ENCODE measurements at places on chromosomes 5 and 9.

DNA sequence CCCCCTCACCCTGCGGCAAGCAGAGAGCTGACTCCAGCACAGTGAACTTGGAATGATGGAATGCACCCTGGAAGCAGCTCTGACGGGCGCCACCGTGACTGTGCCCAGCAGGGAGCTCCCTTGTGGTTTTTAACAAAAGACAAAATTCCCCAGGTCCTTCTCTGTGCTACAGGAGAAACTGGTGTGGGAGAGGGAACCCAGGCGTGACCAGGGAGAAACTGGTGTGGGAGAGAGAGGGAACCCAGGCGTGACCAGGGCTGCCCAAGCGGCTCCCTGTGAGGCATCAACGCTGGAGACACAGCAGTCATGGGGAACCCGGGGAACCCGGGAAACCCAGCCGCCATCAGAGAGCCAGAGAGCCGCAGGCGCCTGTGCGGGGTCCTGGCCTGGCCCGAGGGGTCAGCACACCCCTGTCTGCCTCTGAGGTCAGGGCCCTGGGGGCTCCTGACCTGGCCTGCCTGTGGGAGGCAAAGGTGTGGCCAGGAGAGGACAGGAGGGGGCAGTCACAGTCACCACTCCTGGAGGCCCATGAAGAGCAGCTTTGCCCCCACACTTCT, 3.1 kb upstream of the AHRR start:
- DNase-seq, result no peak

GRCh38 chr5:15009420-15009819, 137.8 kb upstream of the ANKH start:
- DNase-seq, result peak; percentile 92

DNA sequence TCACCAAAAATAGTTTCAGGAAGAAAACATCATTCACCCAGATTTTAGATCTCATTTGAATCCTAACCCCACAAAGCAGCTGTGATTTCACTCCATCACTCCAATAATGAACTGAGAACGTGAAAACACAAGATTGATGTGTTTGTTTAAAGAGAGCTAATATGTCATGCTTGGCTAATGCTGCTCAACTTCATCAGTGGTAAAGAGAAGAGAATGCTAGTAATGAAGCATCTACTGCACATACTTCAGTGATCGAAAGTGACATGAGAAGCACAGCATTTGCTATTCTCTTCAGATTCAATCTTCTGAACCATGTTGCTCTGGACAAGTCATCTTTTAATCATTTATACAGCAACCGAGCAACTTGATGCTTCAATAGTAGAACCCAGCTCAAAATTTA, 874.7 kb downstream of the EFNA5 start:
- DNase-seq, result no peak

DNA sequence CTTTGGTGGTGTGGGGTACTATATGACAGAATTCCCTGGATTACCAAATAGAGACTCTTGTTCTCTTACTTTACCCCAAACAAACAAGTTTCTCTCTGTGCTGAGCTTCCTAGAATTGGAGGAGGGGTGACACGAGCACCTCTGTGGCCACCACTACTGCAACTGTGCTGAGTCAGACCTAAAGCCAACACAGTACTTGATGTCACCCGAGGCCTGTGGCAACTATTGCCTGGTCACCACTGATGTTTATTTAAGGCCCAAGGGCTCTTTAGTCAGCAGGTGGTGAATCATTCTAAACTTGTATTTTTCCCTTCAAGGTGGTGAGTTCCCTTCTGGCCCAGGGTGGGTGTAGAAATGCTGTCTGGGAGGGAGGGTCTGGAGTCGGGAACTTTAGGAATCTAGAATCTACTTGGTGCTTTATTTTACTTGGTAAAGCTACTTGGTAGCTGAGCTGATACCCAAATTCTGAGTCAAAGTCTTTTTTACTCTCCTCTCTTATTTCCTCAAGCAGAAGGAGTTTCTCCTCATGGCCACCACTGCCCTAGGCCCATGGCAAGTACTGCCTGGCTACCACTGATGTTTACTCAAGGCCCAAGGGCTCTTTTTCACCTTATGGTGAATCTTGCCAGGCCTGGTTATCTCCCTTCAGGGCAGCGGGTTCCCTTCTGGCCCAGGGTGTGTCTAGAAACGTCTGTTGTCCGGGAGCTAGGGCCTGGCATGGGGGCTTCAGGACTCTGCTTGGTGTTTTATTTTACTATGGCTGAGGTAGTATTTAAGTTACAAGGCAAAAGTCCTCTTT, 9.8 kb downstream of the LURAP1L start:
- DNase-seq, result peak; percentile 51

GRCh38 chr5:24749701-24750100, 104.9 kb upstream of the CDH10 start:
- peak; percentile 77 for DNase-seq

DNA sequence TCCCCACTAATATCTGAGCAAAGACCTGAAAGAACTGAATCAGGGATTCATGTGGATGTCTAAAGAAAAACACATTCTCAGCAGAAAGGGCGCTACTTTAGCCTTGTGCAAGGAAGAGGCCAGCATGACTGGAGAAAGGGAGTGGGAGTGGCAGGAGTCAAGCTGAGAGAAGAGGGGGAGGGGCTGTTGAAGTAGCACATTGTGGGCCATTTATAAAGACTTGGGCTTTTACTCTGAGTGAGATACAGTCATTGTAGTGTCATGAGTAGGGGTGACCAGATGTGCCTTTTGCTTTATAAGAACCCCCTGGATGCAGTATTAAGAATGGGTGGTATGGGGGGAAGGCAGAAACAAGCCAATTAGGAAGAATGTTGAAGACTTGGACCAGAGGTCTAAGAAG, 452.8 kb downstream of the ENC1 start:
- DNase-seq, result no peak

- DNase-seq, result no peak
These were observed 214.1 kb upstream of the IER5L start for GRCh38 chr9:129392093-129392541.

- DNase-seq, result no peak
These were observed 49.9 kb upstream of the JAK2 start for GRCh38 chr9:4935001-4935672.

- no peak for DNase-seq
These were observed 29.6 kb downstream of the DNM1 start for GRCh38 chr9:128232528-128233428.

- DNase-seq, result no peak
These were observed 51.6 kb upstream of the SARDH start for GRCh38 chr9:133789778-133790177.
